ENCODE measurements at places on chromosomes 13 and 19. TPM values are rescaled to one million over a fixed set of nuclear protein-coding genes. Genes with fewer than 3 reads are reported as not detected.

The CRX gene
- not detected for total RNA-seq

- H3K36me3 ChIP-seq, result no peaks in the 10 kb centered on the region
- no peaks in the 10 kb centered on the region for H3K4me1 ChIP-seq
- H3K27ac ChIP-seq, result no peak overlapping the region
Measured at GRCh38 chr19:29409076-29409862, 116.5 kb upstream of the VSTM2B start.

The NOTCH3 gene
- total RNA-seq, result not detected

- H3K4me1 ChIP-seq, result no peaks in the 10 kb centered on the region
- DNase-seq, result peak; percentile 41
- H3K27ac ChIP-seq, result no peak overlapping the region
- H3K27me3 ChIP-seq, result no peaks in the 10 kb centered on the region
- no peak overlapping the region for H3K4me3 ChIP-seq
Measured at GRCh38 chr13:77565635-77566034, 30.1 kb downstream of the SCEL start.

DNA sequence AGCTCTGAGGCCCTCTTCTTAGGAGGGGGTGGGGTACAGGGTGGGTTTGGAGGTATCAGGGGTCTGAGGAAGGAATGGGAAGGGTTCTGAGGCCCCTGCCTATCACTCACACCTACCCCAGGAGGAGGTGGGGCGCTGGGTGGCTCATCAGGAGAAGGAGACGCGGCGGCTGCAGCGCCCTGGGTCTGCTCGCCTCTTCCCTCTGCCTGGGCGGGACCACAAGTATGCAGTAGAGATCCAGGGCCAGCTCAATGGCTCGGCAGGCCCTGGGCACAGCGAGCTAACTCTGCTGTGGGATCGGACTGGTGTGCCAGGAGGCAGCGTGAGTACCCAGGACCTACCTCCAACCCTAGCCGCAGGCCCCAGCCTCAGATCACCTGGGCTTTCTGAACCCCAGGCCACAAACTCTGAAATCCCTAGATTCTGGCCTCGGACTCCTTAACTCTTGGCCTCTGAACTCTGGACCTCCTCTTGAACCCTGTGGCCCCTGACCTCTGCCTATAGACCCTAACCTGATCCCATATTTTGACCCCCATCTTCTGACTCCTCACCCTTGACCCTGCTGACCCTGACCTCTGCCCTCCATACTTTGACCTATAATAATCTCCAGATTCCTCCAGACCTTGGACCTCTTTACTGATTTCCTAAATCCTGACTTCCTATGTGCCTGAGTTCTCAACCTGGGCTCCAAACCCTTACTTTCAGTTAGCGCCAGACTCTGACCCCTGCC is 24.1 kb downstream of the MEGF8 start:
- H3K4me1 ChIP-seq, result peaks cover 4% of the 10 kb centered on the region
- H3K27ac ChIP-seq, result no peak overlapping the region
- H3K36me3 ChIP-seq, result peaks cover 7% of the 10 kb centered on the region
- no peak overlapping the region for H3K4me3 ChIP-seq

The CERS1 gene
- not detected for total RNA-seq

DNA sequence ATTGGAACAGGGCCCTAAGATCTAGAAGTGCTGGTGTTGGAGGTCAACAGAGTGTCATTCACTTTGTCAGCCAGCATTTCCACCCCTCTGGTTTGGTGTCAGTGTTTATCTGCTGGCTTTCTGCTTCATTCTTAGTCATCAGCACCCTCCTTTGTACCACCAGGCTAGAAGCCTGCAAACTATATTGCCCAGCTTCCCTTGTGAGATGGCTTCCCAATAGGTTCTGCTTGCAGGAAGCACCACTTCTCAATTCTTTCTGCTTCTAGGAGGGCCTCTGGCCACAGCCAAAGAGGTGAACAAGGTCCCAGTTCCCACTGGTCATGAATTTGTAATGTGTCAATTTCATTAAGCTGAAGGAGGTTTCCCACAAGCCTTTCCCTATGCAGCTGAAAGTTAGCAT is 36.4 kb upstream of the CALM3 start:
- no peak overlapping the region for H3K27ac ChIP-seq
- H3K27me3 ChIP-seq, result no peaks in the 10 kb centered on the region
- no peaks in the 10 kb centered on the region for H3K36me3 ChIP-seq
- H3K4me3 ChIP-seq, result no peak overlapping the region
- H3K4me1 ChIP-seq, result no peaks in the 10 kb centered on the region

DNA sequence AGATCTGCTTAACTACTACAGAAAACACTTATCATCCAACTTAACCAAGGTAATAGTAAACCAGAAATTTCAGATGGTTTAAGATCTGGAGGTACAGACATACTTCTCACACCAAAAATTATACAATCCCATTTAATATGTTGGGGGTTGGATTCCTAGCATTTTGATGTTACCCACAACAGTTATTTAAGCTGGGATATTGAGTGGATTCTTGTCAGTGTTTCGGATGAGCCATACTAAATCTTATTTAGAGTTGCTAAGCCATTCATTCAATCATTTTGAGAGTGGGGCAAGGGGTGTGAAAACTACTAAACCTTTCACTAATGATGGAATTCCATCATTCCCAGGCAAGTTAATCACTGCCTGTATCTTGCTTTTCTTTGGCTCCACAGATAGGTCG is 40.6 kb downstream of the KATNAL1 start:
- no peak overlapping the region for H3K4me3 ChIP-seq
- no peaks in the 10 kb centered on the region for H3K4me1 ChIP-seq
- H3K27ac ChIP-seq, result no peak overlapping the region

- no peaks in the 10 kb centered on the region for H3K27me3 ChIP-seq
- no peaks in the 10 kb centered on the region for H3K4me1 ChIP-seq
- H3K36me3 ChIP-seq, result no peaks in the 10 kb centered on the region
Measured at GRCh38 chr19:28843761-28844492, 369.0 kb downstream of the UQCRFS1 start.

The ZNF66 gene
- 11.8 TPM for total RNA-seq

The CYP4F12 gene
- total RNA-seq, result 3.9 TPM

The HIF3A gene
- not detected for total RNA-seq

- peaks cover 3% of the 10 kb centered on the region for H3K4me1 ChIP-seq
- H3K4me3 ChIP-seq, result no peak overlapping the region
- H3K27ac ChIP-seq, result no peak overlapping the region
- no peak for DNase-seq
- H3K36me3 ChIP-seq, result no peaks in the 10 kb centered on the region
- no peaks in the 10 kb centered on the region for H3K27me3 ChIP-seq
Measured at GRCh38 chr19:17429641-17430113, 9.8 kb downstream of the MVB12A start.

DNA sequence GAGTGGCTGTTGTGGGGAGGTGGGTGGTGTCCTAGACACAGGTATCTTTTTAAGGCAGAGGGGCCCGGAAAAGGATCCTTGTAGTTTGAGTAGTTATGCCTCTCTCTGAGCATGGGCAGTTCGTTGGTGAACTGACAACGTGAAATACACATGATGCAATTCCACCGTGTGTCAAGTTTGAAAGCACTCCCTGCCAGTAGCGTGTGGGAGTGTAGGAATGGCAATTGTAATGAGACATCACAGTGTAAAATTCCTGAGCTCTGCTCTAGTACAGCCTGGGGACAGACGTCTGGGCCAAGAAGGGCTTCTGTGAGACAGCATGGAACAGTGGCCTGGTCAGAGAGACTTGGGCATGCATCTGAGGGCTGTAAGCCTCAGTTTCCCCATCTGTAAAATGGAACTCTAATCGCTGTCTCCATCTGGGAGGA is 10.4 kb upstream of the ASF1B start:
- H3K4me3 ChIP-seq, result no peak overlapping the region
- no peak overlapping the region for H3K27ac ChIP-seq
- no peaks in the 10 kb centered on the region for H3K36me3 ChIP-seq
- DNase-seq, result no peak

The IGFL2 gene
- not detected for total RNA-seq

The CLIP3 gene
- total RNA-seq, result 1.3 TPM

The CAPN12 gene
- total RNA-seq, result 51.0 TPM

The TPP2 gene
- 147 TPM for total RNA-seq

The PSG6 gene
- total RNA-seq, result not detected

The ZNF416 gene
- total RNA-seq, result 5.3 TPM

DNA sequence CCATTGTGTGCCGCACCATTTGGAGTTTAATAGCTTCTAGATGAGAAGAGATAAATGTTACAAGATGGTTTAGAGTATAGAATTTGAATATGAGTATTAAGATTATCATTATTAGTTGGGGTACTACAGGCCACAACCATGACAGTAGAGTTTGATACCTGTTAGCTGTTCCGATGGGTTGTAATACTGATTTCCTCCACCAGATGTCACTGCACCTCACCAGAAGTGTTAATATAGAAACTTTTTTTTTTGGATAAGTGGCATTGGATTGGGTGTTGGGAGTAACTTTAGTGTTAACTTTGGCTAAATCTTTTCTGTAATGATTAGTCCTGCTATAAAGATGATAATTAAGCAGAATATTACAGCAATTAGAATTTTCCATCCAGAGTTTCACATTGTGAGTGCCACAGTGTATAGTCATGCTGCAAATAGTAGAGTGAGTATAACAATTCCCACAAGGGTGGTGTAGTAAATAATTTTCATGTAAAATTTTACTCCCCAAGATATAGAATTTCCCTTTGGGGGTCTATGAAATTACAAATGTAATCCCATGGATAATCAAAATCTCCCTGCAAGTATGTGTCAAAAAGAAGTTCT is 56.3 kb downstream of the PSG3 start:
- H3K27ac ChIP-seq, result no peak overlapping the region
- H3K36me3 ChIP-seq, result no peaks in the 10 kb centered on the region
- H3K27me3 ChIP-seq, result no peaks in the 10 kb centered on the region
- no peak overlapping the region for H3K4me3 ChIP-seq

GRCh38 chr19:48963371-48964204 is 1.5 kb upstream of the FTL start:
- H3K4me3 ChIP-seq, result no peak overlapping the region
- H3K27me3 ChIP-seq, result no peaks in the 10 kb centered on the region
- DNase-seq, result peak; percentile 66
- peaks cover 11% of the 10 kb centered on the region for H3K36me3 ChIP-seq
- peak overlapping the region; percentile 82 for H3K27ac ChIP-seq
- peaks cover 68% of the 10 kb centered on the region for H3K4me1 ChIP-seq

DNA sequence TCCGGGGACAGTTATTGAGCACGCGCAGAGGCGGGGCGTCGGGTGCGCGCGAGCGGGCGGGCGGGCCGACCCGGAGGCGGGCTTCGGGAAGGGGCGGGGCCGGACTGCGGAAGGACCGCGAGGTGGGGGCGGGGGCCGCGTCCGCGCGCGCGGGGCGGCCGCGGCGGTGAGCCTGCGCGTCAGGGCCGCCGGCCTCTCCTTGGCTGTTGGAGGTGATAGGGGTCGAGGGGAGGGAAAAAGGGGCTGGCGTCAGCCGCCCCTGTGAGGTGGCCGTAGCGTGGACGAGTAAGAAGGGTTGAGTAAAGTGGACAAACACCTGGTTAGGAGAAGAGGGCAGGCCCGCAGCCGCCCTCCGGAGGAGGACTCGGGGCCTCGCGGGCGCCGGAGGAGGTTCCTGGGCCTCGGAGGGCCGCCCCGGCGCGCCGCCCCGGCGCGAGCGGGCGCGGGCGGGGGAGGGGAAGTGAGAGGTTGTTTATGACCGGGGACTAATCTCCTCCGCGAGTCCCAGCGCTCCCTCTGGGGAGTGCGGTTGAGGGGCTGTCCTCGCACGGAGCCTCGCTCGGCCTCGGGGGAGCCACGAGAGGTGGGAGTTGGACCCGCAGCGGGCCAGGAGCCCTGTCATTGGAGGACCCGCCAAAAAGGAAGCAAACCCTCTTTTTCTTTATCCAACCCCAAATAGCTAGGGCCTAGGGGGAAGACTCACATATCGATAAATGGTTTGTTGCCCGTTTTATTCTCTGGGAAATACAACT is 547 bp upstream of the INTS6 start:
- peak overlapping the region; percentile 75 for H3K4me3 ChIP-seq
- H3K4me1 ChIP-seq, result peaks cover 9% of the 10 kb centered on the region
- H3K36me3 ChIP-seq, result peaks cover 21% of the 10 kb centered on the region
- H3K27ac ChIP-seq, result peak overlapping the region; percentile 96
- DNase-seq, result peak; percentile 80
- H3K27me3 ChIP-seq, result no peaks in the 10 kb centered on the region

The HSD17B14 gene
- 0.75 TPM for total RNA-seq

DNA sequence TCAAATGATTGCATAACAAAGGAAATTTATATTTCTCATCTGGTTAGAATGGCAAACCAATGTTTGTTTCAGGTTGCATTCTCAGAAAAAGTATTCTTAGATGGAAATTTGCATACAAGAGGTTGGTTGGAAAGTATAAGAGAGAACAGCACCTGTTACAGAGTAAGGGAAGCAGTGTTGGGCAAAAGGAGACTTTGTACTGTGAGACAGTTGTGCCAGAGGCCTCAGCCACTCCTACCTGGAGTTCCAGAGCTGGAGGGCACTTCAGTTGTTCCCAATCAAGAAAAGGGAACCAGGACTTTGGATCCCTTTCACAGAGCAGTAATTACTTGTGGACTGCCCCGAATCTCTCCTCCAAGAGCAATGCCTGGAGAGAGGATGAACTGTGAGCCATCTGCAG is 81.8 kb downstream of the SPRY2 start:
- no peak overlapping the region for H3K4me3 ChIP-seq
- DNase-seq, result no peak
- no peak overlapping the region for H3K27ac ChIP-seq
- H3K4me1 ChIP-seq, result no peaks in the 10 kb centered on the region

The FAM124A gene
- not detected for total RNA-seq

GRCh38 chr19:16385821-16386220 is 61.2 kb downstream of the KLF2 start:
- H3K4me3 ChIP-seq, result no peak overlapping the region
- H3K27me3 ChIP-seq, result no peaks in the 10 kb centered on the region
- H3K36me3 ChIP-seq, result peaks cover 48% of the 10 kb centered on the region
- no peak overlapping the region for H3K27ac ChIP-seq
- DNase-seq, result no peak
- peaks cover 40% of the 10 kb centered on the region for H3K4me1 ChIP-seq

DNA sequence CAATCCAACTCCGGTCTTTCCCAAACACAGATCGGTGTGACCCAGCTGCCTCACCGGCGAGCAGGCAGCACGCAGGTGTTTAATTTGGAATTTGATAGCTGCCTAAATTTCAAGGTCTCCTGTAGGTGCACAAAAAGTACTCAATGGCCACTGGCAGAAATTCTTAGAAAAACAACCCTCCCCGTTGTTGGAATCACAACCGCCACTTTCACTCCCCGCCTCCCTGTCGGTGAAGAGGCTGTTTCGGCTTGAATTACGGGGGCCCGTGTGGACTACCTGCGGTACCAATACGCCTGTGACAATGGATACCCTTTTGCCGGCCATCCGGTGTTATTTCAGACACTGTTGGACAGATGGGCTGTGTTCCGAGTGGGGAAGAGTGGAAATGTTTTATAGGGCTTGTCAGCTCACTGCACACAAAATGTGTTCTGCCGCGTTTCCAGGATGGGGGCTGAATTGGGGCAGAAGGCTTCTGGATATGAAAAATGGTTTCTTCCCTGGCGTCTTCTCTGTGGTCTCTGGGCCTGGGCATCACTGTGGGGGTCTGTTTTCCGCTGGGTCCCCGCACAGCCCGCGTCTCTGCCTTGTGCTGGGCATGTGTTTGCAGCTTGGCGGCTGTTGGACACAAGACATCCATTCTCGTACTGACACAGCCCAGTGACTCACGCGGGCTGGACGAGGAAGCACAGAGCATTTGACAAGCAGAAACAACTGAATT is 45.4 kb downstream of the ZIC5 start:
- H3K27ac ChIP-seq, result no peak overlapping the region
- no peaks in the 10 kb centered on the region for H3K4me1 ChIP-seq
- H3K4me3 ChIP-seq, result no peak overlapping the region
- DNase-seq, result no peak
- no peaks in the 10 kb centered on the region for H3K36me3 ChIP-seq

All from natural killer cell (primary cell).